ENCODE measurements at places on chromosomes 7 and 10.

DNA sequence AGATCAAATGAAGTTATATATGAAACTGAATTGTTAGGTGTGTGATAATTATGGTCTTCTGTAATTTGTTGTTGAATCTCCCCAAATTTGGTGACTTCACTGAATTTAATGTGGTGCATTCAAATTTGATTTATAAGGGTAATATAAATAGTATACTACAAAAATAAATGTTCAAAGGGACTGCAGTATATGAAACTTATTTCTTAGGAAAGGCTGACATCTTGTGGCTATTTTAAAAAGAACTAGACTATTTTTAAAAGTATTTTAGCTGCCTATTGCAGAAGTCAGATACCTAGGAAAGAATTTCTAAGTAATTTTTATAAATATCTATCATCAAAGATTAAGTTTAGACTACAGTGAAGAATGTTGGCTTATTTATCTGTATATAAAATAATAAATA is 36.6 kb downstream of the ATRNL1 start:
- no peak for DNase-seq

- no peak for DNase-seq
These were observed 94.3 kb upstream of the RHEB start for GRCh38 chr7:151614019-151614418.

DNA sequence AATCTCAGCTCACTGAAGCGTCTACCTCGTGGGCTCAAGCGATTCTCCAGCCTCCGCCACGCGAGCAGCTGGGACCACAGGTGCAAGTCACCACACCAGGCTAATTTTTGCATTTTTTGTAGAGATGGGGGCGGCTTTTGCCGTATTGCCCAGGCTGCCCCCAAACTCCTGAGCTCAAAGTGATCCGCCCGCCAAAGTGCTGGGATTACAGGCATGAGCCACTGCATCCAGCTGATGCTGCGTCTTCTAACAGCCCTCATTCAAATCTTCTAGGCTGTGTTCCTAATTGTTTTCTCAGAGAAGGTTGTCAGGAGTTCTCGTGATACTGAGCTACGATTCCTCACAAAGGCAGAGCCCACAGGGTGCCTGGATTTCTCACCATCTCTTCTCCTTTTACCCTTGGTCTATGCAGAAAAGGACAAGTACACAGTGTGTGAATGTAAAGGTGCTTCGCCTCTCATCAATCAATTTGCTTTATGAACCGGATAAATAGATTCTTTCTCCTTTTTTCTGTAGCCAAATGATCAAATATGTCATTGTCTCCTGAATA is 247.3 kb upstream of the PTN start:
- DNase-seq: no peak

GRCh38 chr10:102800611-102801335 is 36.4 kb downstream of the CYP17A1 start:
- DNase-seq: no peak

DNA sequence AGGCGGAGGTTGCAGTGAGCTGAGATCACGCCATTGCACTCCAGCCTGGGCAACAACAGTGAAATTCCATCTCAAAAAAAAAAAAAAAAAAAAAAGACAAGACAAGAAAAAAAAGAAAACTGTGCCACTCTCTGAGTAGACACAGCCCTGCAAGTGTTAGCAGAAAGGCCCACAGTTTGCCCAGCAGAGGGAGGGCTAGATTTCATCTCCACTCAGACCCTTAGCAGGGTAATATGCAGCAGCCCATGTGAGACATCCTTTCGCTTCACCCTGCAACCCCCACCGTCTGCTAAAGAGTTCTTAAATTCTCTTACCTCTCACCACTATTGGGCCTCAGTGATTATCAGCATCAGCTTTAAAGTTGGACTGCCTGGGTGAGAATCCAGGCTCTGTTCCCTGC is 38.2 kb downstream of the CTNNA3 start:
- DNase-seq: no peak

GRCh38 chr10:101354328-101355071 is 535 bp downstream of the BTRC start:
- peak; percentile 21 for DNase-seq

- DNase-seq: no peak
These were observed 327.0 kb downstream of the RNLS start for GRCh38 chr10:88256013-88256680.

GRCh38 chr7:151342811-151343210 is 1.2 kb downstream of the NUB1 start:
- no peak for DNase-seq

GRCh38 chr7:20647908-20648776 is 32.7 kb downstream of the ABCB5 start:
- peak; percentile 4 for DNase-seq

DNA sequence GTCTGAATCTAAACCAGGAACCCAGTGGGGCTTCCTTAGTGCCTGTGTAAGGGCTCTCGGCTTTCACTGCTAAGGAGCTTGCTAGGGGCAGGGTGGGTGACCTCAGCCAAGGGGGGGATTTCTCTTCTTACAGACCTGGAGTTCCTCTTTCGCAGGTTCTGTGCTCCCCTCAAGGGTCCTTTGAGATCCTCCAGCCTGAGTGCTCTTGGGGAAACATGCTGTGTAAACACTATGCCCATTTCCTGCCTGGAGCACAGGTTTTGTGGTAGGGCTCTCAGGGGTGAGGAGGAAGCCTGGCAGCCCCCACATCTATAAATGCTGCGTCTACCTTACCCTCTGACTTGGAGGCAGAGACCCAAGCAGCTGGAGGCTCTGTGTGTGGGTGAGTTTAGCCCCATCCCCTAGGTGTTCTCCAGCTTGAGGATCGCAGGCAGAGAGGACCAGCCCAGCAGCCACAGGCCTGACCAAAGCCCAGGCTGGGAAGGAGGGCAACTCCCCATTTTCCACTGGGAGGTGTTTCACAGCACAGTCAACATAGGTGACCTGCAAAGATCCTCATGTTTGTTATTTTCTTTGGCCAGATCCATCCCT is at the start of gene SFTPA1:
Gene SFTPA1, plus strand, starts transcription at position 339 of the 591 bp plus-strand sequence. CDS start 887 bp downstream, outside the sequence.
- no peak for DNase-seq

DNA sequence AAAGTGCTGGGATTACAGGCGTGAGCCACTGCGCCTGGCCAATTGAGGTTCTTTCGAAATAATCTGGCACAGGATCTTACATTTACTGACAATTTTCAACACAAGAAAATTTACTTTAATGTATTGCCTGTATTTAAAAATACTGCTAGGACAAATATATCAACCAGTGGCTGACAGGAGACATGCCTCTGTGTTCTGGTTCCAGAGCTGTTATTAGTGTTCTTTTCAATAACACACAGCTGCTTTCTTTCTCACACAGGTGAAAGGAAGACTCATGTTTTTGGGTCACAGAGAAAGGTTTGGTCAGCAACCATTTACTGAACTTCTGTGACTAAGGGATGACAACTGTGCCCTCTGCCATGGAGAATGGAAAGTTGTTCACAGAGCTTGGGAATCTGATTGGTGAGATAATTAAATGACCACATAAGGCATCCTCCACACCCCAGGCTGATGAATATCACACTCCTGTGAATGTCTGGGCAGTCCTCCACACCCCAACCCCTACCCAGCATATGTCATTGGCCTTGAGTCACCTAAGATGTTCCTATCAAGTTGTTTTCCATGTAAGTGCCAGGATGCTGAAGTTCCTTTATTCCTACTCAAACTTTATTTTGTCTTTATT is 180.1 kb downstream of the RAPGEF5 start:
- DNase-seq: no peak

DNA sequence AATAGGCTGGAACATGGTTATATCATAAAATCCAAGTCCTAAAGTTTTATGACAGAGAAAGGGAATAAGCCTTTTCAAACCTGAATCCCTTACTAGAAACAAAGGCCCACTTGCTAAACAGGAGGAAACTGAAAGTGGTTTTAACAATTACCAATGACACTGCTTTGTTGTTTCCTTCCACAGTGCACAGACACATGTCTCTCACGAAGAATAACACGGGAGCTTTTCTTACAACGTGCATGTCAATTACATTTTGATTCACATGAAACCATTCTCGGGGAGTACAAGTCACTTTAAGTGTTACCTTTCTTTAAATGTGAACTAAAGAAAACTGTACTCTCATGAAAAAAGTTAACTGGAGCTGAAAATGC is 1.4 kb downstream of the MRPS33 start:
- DNase-seq: no peak

DNA sequence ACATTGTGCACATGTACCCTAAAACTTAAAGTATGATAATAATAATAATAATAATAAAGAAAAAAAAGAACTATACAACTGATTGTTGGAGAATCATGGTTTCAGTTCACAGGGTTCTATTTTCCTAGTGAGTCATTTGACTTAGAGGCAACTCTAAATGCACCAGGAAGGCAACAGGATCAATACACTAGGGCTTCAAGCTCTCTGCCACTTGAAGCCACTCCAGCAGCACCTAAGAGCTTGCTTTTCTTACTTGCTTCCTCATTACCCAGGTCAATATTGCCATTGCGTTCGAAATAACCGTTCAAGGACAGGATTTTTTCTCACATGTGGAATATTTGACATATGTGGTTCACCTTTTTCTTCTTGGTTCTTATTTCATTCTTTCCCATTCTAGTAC is 189.7 kb downstream of the GRM3 start:
- DNase-seq: no peak
